Dermis microvascular lymphatic vessel endothelial cell (primary cell): ENCODE measurements at places on chromosomes 7 and 10.
A peak's percentile ranks its signal among the peaks of the same experiment; 100 is the strongest.

DNA sequence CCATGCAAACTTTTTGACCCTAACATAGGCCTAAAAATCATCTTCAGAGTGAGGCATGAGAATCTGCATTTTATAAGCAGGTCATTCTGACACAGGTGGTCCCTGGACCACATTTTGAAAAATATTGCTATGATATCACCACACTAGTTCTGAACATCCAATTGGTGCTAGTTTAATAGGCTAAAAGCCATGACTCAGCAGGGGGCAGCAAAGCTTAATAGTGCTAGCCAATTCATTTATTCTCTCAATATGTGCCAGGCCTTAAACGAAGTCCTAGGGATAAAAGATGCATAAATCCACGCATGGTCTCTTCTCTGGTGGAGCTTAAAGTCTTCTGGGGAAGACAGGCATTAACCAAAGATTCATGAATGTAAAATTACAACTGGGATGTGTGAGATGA lies 10.2 kb upstream of the SLC25A28 start:
- peak; percentile 29 for DNase-seq

DNA sequence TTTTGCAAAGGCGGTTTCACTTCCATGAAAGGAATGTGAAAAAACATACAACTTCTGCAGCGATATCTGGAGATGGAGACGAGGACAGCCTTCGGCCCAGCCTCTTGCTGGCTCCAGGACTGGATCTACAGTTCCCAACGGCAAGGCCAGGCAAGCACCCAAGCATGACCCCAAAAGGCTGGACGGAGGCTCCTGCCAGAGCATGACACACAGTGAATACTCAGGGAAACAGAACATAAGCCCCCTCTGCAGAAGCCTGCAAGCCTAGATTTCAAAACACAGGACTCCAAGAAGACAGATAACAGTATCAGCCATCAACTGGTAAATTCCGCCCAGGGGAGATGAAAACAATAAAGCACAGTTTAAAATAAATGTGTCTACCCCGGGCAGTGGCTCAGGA lies 3.3 kb upstream of the LRRC27 start:
- DNase-seq: no peak

DNA sequence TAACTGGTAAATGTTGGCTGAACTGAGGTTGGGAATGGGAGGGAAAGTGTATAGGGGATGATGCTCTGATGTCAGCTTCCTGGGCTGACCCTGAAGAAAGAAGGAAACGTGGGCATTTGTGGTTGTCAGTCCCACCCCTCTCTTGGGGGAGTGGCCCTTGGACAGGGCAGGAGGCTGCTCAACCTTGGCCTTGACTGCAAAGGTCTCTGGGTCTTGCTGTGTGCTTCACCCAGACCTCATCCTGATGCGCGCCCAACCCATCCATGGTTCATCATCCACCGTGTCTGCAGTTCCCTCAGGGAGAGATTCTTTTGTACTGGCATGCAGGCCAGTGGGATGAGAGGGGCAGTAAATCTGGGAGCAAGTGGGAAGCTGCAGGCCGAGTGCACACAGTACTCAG lies 4.7 kb upstream of the ZYX start:
- DNase-seq: no peak

DNA sequence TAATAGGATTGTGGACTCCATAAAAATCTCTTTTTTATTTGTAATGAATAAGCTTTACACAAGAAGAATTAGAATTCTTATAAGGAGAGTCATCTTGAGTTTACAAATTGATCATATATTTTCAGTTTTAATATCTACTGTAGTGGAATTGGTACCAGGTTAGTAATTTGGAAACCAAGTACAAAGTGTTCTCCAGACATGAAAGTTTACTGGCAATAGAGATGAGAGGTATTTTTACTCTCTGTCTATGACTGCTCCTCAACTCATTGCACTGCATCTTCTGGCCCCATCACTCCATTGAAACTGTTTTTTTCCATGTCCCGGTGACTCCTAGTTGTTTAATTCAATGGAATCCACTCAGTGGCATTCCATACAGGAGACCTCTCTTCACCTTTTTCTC lies 164.5 kb upstream of the SMIM30 start:
- DNase-seq: no peak

DNA sequence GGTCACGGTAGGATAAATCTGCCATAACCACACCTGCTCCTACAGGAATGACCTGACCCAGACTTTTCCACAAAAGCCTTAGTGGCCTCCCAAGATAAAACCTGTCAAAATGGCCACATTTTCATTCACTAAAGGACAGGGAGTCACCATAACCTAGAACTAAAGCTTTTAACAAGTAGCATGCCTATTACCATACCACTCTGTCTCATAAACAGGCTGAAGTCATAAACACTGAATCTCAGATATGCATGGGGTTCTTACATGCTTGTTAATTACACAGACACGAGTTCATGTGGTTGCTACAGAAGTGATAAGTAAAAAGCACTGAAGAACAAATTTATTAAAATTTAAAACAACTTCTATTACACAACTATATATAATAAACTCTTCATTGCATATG lies 56.0 kb downstream of the HIPK2 start:
- no peak for DNase-seq

DNA sequence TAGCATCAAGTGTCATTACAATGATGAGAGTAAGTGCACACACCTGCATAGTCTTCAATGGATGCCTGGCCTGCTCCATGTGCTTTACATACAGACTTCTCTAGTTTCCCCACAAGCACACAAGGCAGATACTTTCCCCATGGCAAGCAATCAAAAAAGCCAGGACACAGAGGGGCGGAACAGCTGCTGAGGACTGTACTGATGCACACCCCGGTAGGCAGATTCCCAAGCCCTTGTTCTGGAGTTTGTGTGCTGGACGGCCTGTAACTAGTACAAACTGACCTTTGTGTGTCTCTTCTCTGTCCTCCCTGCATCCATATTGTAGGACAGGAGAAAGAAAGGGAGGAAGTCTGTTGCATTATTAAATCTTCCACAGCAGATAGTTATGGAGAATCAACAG lies 25.8 kb downstream of the UBE2D4 start:
- no peak for DNase-seq

DNA sequence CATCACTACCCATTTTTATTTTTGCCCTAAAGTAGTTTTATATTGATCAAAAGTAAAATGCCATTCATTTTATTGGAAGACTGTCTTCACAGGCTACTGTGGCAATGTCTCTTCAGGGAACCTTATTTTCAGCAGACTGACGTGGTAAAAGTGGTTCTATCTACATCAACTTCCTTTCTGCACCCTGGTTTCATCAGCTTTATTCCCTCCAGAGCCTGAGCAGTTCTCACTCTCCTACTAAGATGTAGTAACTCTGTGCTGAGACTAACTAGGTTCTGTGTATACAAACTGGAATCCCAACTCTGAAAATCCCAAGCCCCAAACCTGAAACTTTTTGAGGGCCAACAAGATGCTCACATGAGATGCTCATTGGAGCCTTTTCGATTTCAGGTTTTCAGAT lies 155.3 kb downstream of the SFMBT2 start:
- no peak for DNase-seq

- DNase-seq: no peak
These were observed 247.3 kb downstream of the SEMA3A start for GRCh38 chr7:83947260-83947659.

DNA sequence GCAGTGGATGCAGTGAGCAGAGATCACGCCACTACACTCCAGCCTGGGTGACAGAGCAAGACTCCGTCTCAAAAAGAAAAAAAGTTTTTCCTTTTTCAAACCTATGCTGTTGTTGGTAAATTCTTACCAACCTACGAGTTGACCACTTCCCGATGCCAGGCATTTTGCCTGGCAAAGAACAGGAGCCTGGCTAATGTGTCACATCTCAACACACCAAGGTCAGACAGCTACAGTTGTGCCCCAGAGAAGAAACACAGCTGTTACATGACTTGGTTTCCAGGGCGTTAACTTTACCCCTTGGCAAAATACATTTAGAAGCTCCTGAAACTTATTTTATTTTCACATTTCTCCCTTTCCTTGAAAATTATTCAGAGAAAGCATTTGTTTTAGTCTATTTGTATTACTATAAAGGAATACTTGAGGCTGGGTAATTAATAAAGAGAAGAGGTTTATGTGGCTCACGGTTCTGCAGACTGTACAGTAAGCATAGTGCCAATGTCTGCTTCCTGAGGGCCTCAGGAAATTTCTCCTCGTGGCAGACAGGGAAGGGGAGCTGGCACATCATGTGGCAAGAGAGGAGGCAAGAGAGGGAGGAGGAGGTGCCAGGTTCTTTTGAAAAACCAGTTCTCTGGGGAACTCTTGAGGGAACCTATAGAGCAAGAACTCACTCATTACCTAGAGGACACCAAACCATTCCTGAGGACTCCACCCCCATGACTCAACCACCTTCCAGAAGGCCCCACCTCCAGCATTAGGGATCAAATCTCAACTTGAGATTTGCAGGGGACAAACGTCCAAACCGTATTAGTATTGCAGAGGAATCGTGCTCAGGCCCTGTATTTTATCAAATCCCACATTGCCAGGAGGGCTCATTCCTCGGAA lies 83.3 kb downstream of the PAXIP1 start:
- DNase-seq: no peak

- DNase-seq: peak; percentile 90
These were observed 104.3 kb upstream of the CAV2 start for GRCh38 chr7:116395141-116395791.

GRCh38 chr10:88881320-88881719 lies 1.3 kb downstream of the STAMBPL1 start:
- DNase-seq: no peak

GRCh38 chr10:69973678-69974077 lies 79.0 kb upstream of the MACROH2A2 start:
- no peak for DNase-seq

DNA sequence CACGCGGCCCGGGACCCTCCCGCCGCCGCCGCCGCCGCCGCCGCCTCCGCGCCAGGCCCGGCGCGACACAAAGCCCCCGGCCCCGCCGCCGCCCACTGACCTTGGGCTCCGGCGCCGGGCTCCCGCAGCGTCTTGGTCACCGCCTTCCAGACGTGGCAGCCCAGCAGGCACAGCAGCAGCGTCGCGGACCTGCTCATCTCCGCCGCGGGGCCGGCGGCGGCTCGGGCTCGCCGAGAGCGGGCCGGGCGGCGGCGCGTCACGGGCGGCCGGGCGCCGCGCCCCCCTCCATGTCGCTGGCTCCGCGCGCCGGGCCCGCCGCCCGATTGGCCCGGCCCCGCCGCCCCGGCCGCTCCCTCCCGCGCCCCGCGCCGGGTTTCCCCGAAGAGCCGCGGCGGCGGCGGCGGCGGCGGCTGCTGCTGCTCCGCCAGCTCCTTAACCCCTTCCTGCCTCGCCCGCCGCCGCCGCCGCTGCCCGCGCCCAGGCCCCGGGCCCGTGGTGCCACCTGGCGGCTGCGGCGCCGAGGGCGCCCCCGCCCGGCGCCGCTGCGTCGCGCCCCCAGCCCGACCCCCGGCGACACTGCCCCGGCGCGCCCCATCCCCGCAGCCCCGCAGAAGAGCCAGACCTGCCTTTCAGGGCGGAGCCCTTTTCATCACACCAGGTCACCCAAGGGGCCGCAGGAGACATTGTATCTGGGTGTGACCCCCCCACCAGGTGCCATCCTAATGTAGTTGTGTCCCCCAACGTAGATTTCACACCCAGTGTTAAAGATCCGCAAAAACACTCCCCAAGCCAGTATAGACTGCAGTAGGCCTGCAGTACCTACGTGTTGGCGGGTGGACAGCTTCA lies at the start of gene FAM171A1:
FAM171A1 (minus strand) TSS at position 434 of the 846 bp plus-strand sequence; CDS start at position 197, 237 bp downstream.
- no peak for DNase-seq

- DNase-seq: peak; percentile 55
These were observed 24.4 kb upstream of the VSIR start for GRCh38 chr10:71797533-71798307.
